Activated T-helper 17 cell treated with anti-CD3 and anti-CD28 coated beads, Interleukin-2, amount 50 U/mL, for 72 hours (primary cell): ENCODE measurements at places on chromosomes 4 and X. TPM values are rescaled to one million over a fixed set of nuclear protein-coding genes. Genes with fewer than 3 reads are reported as not detected.

DNA sequence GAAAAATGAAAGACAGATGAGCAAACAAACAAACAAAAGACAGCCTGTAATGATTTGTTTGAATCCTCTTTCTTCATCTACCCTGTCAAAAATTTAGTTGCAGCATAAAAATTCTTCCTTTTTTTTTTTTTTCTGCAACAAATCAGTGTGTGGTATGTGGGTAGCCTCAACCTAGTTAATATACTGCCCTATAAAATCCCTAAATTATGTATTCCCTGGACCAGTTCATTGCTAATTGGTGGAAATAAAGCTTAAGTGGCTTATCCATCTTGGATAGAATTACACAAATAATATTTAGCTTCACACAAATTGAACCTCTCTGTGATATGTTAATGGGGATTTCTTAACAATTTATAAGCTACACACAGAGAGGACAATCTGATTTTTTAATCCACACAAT is 208.4 kb downstream of the NDST4 start:
- no peak for ATAC-seq

GRCh38 chrX:30010471-30010870 is 204.9 kb upstream of the MAGEB2 start:
- no peak for ATAC-seq

- ATAC-seq = peak; percentile 53
Observed at GRCh38 chr4:40305328-40306170, 29.6 kb upstream of the CHRNA9 start.

GRCh38 chr4:71841336-71841735 is 57.5 kb upstream of the GC start:
- ATAC-seq = no peak

- no peak for ATAC-seq
Observed at GRCh38 chrX:51837451-51837850, 56.0 kb upstream of the MAGED1 start.

GRCh38 chr4:132123870-132124623 is 1025.0 kb upstream of the PCDH10 start:
- peak; percentile 29 for ATAC-seq

The SOX3 gene
- total RNA-seq = not detected

The NEIL3 gene
- total RNA-seq = 25.7 TPM

The ASB5 gene
- total RNA-seq = not detected
